Type B pancreatic cell (in vitro differentiated cells): ENCODE measurements at places on chromosomes 1 and 21.

GRCh38 chr1:221743416-221744208, 1.7 kb upstream of the DUSP10 start:
- DNase-seq, result no peak

- no peak for DNase-seq
Observed at GRCh38 chr1:201356701-201357100, 20.8 kb downstream of the TNNT2 start.

DNA sequence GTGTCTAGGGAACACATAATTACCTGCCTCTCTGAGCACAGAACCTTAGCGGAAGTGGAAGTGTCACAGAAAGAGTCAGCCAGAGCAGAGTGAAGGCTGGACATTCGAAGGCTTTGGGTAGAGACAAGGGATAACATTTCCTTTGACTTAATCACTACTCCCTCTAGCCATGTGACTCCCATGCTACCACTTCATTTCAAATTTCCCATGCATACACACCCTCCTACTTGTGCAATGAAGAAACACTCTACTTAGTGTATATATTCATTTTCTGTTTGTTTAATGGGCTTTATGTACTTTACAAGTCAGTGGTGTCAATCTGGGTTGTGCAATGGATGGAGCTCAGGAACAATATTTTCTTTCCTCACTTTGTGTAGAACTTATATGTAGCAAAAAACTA, 6.9 kb downstream of the ANKRD35 start:
- DNase-seq, result no peak

GRCh38 chr1:5810553-5811270, 181.5 kb downstream of the NPHP4 start:
- DNase-seq, result no peak

DNA sequence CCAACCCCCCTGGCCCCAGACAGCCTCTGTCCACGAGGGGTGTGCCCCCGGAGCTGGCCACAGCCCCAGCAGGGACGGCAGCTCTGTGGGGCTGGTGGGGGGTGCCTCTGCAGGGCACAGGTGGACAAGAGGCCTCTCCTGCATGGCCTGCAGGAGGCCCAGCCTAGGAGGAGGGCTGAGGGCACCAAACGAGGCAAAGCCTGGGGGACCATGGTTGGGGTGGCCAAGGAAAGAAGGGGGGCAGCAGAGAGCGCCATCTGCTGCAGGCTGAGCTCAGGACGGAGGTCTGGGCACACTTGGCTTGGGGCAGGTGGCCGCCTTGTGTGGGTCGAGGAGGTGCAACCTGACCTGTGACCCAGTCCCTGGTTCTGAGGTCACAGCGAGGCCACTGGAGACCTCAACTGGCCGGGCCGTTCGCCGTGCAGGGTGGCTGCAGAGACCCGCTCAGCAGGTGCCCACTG, 27.3 kb downstream of the RRP1 start:
- DNase-seq, result no peak

GRCh38 chr1:11333631-11334030, 60.6 kb downstream of the UBIAD1 start:
- DNase-seq, result no peak
